ENCODE measurements at places on chromosomes 6 and 20.

GRCh38 chr20:36391456-36391855 lies 85.3 kb downstream of the DLGAP4 start:
- no peak for DNase-seq

DNA sequence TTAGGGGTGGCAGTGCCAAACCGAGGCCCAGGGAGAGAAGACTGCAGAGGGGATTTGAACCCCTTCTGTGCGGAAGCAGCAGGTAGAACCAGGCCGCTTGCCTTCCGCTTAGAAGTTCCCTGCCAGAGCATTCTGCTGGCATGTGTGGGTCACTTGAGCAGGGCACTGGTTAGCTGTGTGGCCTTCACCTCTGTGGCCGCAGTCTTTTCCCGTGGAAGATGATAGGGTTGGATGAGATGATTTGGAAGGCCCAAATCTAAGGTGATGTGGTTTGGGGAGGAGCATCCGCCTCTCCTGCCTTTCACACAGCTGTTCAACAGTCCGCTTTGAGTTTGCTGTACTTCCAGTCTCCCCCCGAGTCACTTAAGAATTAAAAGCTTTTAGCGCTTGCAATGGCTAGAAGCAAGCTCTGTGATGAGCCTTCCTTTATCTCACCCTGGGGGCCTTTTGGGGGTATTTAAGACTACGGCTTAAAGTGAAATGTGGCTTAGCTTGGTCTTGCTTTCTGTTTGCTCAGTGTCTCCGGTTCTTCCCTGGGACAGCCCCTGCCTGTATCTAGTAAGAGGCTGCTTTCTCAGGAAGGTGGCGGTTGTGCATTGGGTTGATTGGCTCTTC lies 743 bp downstream of the CMTR1 start:
- peak; percentile 14 for DNase-seq

DNA sequence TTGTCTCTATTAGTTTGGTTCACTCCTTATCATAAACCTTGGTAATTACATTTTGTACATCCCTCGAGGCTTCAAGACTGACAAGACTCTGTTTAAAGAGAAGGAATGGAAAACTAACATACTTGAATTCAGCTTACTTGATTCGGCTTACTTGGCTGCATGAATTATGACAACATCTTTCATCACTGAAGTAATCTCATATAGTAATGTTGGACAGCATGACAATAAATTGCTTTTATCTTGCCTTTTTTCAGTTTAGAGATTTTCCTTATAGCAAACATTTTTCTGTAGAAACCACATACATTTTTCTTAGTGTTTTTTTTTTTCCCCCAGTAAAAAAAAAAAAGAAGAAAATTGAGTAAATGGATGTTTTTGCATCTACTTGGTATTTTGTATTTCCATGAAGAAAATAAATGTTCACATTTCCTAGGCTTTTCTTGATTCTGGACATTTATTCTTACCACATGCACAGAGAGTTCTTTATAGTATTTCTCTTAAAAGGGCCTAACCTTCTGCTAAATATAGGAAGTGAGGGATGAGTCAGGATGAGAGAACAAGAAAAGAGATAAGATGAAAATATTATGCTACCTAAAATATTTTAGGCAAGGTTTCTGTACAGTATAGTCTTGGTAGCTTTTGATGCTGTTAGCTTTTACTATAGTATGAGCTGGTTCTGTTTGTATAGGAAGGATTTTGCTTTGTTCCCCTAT lies 101.0 kb upstream of the HDGFL1 start:
- no peak for DNase-seq

- DNase-seq: no peak
Observed at GRCh38 chr6:154249499-154250298, 106.9 kb downstream of the IPCEF1 start.

- no peak for DNase-seq
Observed at GRCh38 chr6:11448038-11448437, 89.5 kb upstream of the TMEM170B start.

- DNase-seq: no peak
Observed at GRCh38 chr6:49151957-49152356, 311.1 kb downstream of the MMUT start.

- DNase-seq: no peak
Observed at GRCh38 chr6:14476793-14477531, 359.4 kb downstream of the CD83 start.

Data from T-helper 17 cell (primary cell).